ENCODE measurements at places on chromosomes 7 and 10.

- DNase-seq = no peak
Measured at GRCh38 chr10:17109046-17109445, 20.6 kb downstream of the CUBN start.

DNA sequence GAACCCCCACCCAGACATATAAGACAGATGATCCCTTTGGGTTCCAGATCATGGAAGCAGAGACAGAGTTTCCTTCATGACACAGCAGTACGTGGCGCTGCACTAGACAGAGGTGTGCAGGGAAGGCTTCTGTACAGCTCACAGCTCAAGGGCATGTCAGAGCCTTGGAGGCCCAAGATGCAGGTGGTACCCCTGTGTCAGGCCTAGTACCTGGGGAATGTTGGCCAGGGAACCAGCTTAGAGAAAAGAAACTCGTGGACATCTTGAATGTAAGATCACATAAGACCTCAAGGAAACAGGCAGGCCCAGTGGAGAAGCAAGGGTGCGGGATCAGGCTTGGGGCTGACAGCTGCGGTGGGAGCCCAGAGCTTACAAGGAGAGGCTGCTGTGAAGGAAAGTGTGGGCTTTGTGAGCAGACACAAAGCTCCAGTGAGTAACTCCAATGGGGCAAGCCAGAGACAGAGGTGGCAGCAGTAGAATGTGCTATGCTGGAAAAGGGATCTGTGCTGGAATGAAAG is 91.4 kb downstream of the WDFY4 start:
- no peak for DNase-seq

DNA sequence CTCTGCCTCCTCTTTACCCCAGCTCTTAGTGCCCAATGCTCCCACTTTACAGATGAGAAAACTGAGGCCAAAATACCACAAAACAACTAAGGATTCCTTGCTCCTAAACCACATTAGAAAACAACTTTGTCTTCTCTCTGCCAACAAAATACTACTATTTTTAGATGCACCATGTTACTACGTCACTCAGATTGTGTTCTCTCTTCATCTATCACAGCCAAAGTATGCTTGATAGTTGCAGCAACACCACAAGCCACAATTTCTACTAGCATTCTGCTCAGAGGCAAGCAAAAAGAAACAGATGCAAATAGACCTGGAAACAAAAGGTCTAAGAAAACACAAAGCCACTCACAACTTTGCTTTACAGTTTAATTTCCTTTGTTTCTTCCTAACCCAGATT is 3.3 kb upstream of the PDE1C start:
- no peak for DNase-seq

GRCh38 chr7:28705350-28705749 is 252.8 kb downstream of the TRIL start:
- no peak for DNase-seq

GRCh38 chr10:128263891-128264688 is 137.9 kb upstream of the MKI67 start:
- peak; percentile 3 for DNase-seq

DNA sequence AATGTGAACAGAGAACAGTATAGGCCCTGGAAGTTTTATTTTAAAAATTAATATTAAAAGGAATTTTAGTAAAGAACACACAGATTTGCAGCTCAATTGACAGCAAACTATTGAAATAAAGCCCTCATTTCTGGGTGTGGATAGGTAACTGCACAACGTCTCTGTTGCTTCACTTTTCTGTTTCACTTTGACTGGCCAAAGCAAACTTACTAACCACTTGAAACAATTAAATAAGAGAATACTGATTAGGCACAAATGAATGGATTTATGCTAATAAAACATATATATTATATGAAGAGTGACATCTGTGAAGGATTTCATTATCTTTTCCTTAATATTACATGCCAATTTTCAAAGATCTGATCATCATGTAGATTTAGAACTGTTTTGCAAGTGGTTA is 11.9 kb downstream of the ZNF804B start:
- DNase-seq = no peak

DNA sequence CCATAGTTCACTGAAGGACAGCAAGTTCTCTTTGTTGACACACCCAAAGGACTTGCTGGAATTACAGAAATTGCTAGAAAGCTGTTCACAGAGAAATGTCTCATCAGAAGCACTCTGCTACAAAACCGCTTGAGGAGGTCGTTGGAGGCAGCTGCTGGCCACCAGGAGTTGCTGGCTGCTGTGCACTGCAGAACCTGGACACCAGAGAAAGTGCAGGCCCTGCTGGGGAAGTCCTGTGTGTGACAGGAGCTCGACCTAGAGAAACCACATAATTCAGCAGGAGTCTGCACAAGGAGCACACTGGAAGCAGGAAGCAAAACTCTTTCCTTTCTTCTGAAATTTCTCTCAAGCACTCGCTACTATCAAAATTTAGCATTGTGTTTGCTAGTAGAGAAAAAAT is 461.5 kb upstream of the GHITM start:
- DNase-seq = no peak
